ENCODE measurements at places on chromosomes 6 and 20.

GRCh38 chr6:109370336-109370735 lies 11.9 kb downstream of the CD164 start:
- DNase-seq = no peak

DNA sequence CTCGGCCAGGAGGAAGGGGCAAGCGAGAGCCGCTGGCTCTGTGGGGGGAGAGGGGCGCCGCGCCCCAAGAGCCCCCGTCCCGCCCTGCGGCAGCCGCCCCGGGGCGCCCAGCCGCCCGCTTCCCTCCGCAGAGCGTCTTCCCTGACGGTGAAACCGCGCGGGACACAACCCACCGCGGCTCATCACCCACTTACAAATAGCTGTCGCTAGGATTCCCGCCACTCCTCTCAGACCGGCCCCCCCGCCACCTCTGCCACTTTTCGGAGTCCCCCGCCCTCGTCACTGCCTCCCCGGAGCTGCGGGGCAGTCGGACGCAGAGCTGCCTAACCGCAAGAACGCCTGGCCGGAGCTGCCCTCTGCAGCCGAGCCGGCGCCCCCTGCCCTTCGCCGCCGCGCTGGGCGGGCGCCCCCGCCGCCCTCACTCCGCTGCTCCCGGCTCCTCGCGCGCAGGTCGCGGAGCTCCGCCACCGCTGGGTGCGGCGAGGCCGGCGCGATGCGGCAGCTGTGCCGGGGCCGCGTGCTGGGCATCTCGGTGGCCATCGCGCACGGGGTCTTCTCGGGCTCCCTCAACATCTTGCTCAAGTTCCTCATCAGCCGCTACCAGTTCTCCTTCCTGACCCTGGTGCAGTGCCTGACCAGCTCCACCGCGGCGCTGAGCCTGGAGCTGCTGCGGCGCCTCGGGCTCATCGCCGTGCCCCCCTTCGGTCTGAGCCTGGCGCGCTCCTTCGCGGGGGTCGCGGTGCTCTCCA lies at the start of gene SLC35D3:
Gene SLC35D3 (plus strand): TSS at position 366 of the 749 bp plus-strand sequence. CDS start 128 bp downstream, at position 494.
- DNase-seq = no peak

DNA sequence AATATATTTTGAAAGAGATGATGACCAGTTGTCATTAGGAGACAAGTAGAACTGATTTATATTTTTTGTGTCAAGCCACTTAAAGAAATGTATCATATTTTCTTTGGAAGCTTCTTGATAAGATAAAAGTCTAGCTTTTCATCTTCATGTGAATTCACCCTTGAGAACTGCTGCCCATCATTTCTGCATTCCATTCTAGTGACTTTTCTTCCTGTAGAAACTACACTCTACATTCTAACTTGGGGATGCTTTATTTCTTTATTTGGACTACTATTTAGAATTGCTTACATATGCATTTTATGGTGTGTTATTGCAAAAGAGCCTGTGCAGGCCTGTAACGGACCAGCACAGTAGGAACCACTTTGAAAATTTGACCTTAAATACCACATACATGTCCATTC lies 335.0 kb upstream of the KCNQ5 start:
- DNase-seq = peak; percentile 82

DNA sequence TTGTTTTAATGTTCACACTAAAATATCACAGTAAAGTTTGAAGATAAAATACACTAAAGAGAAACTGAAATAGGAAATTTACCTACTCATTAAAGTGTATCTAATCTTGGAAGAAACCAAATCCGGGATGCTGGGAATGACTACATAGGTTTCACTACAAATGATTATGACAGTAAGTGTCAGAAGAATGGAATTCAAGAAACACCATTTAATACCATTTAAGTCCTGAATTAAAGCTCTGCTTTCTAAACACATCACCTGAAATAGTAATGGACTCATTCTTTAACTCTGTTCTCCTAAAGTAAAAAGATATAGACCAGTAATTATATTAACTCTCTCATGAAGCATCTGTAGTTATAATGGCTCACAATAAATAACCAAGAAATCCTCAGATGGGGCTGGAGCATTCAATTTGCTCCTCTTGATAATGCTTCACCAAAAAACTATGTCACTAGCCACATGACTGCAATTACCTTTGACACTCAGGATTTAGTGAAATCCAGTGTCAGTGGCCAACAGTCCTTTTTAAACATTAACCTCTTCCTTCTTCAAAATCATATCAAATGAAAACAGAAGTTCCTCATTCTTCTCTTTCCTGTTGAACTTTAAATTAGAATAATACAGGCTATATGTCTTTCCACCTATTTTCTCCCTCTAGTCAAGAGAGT lies 41.4 kb downstream of the MAP7 start:
- DNase-seq = no peak

GRCh38 chr6:4743926-4744325 lies 32.3 kb upstream of the CDYL start:
- DNase-seq = no peak

- DNase-seq = no peak
Measured at GRCh38 chr6:163253556-163254213, 160.8 kb upstream of the QKI start.

GRCh38 chr6:44061375-44062104 lies 65.7 kb downstream of the MRPL14 start:
- DNase-seq = peak; percentile 67

DNA sequence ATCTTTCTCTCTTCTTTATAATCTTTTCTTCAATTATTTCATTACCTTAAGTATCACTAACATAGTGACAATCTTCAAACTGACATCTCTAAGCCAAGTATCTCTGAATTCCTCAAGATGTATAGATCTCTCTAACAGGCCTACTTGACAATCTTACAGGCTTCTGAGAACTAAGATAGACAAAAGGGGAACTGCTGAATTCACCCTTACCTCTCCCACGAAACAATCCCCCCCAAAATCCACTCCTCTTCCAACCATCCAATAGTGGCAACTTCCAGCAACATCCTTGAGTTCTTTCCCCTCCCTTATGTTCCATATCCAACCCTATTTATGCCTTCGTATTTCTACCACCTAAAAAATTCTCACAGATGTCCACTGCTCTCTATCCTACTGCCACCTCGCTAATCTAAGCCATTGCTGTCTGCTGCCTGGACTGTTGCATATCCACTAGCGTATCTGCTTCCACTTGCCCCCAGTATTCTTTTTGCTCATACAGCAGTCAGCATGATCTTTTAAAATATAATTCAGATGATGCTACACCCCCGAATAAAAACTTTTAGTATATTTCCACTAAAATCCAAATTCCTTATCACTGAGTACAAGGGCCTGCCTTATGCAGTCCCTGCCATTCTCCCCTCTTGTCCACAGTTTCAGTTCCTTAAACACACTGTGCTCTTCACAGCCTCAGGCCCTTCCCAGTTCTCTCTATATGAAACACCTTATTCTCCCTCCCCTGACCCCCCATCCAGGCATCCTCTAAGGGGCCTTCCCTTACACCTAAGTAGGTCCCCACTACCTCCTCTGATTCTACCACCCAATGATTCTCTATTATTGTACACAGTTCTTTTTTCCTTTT lies 8.0 kb downstream of the REPS1 start:
- no peak for DNase-seq

DNA sequence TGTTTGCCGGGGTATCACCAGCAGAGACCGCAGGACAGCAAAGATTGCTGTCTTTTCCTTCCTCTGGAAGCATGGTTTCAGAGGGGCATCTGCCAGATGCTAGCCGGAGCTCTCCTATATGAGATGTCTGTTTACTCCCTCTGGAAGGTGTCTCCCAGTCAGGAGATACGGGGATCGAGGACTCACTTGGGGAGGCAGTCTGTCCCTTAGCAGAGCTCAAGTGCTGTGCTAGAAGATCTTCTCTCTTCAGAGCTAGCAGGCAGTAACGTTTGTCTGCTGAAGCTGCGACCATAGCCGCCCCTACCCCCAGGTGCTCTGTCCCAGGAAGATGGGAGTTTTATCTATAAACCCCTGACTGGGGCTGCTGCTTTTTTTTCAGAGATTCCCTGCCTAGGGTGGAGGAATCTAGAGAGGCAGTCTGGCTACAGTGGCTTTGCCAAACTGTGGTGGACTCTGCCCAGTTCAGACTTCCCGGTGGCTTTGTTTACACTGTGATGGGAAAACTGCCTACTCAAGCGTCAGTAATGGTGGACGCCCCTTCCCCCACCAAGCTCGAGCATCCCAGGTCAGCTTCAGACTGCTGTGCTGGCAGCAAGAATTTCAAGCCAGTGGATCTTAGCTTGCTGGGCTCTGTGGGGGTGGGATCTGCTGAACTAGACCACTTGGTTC lies 133.0 kb upstream of the FLRT3 start:
- no peak for DNase-seq

DNA sequence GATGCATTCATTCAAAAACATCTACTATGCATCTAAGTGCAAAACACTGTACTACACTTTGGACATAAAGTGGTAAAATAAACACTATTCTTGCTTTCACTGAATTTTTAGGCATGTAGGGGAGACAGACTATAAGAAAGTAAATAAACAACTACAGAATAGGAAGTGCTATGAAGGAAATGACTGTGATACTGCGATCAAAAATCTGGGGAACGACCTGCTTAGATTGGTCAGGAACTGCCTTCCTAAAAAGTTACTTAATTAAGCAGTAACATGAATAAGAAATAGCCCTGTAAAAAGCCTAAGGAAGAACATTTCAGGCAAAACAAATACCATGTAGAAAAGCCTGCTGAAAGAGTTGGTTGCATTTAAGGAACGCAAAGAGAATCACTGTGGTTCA lies 50.6 kb downstream of the HACE1 start:
- DNase-seq = no peak

- DNase-seq = no peak
Measured at GRCh38 chr6:36757206-36757605, 59.6 kb downstream of the RAB44 start.

DNA sequence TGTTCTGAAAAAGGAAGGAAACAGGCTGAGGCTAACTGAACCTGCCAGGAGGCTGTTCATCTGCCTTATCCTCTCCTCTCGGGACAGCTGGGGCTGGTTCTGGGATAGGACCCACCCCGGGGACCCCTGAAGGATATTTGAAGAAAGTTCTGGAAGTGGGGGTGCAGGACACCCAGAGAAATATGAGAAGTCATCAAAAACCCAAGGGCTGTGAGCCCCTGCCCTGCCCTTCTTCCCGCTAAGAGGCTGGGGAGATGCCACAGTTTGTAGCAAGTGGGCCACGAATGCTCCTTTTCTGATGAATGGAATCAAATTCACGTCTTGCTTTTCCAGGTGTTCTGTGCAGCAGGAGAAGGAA lies 37.9 kb downstream of the TMEM242 start:
- no peak for DNase-seq

DNA sequence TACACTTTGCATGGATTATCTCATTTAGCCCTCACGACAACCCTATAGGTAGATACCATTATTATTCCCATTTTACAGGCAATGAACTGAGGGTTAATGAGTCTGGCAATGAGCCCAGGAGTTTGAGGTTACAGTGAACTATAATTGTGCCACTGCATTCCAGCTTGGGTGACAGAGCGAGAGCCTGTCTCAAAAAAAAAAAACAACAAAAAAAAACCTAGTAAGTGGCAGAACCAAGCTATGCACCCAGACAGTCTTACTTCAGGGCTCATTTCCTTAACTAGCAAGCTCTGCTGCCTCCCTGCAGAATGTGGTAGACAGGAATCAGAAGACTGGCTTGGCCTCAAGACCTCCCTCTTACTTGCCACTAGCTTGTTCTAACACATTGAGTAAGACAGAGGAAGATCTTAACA lies 71.9 kb upstream of the RREB1 start:
- no peak for DNase-seq

DNA sequence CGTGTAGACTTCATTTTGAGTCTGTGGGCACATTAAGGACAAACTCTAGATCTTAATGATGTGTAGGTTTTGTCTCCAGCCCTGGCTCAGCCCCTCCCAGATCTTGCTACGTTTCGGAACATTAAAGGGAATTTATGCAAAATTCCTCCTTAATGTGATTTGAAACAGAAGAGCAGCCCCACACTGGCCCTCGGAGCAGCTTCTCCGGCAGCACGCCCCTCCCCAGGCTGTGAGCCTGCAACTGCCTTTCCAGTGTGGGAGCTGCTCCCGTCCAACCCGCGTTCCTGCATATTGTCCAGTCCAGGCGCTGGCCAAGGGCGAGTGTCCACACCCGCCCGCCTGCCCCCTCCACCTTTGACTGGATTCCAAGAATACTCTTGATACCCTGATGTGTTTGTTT lies 257.2 kb downstream of the TAF4 start:
- DNase-seq = no peak

GRCh38 chr6:130500693-130501092 lies 134.9 kb downstream of the TMEM200A start:
- peak; percentile 96 for DNase-seq

GRCh38 chr6:35728683-35729678 lies 7.9 kb upstream of the ARMC12 start:
- no peak for DNase-seq

DNA sequence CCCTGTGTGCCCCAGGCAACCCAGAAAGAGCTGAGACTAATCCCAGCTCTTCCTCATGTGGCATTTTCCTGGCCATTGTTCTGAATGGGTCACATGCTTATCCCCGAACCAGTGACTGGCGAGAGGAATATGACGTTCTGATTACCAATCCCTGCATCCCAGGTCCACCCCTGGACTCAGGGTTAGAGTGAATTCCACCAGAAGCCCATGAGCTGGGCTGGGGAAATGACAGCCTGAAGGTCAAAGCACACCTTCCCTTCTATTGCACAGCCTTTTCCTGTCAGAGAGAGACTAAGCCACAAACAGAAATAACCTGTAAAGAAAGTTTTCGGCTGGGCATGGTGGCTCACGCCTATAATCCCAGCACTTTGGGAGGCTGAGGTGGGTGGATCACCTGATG lies 70.9 kb downstream of the ZNF217 start:
- DNase-seq = no peak

DNA sequence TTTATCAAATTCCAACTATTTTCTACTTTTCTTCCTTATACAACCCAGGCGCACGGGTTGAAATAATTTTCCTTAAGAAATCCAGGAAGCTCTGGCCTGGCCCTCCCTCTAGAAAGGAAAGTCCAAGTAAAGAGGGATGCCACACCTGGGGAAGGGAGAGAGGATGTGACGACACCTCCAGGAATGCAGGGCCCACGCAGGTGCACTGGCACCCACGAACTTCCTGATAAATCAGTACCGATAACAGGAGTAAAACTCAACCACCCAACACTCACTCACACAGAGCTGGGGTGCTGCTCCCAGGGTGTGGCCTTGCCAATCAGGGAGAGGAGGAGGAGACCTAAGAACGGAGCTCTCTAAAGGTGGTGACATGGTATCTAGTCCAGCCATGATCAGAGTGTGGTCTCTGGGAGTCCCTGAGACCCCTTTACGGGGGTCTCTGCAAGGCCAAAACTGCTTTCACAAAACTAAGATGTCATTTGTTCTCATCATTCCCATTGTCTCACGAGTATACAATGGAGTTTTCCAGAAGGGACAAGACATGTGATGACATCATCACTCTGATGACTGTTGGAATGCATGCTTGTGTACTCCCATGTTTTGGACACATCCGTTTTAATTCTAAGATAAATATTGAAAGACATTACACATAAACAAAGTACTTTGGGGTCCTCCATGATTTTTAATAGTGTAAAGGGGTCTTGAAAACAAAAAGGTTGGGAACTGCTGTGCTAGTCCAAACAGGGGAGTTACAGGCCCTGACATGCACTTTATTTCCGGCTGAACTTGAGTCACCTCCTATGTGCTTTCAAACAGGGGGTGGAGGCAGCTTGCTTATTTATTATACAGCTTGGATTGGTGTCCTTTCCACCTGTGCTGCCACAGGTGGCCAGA lies 2.2 kb upstream of the PARD6B start:
- peak; percentile 24 for DNase-seq
